NCI-H2171 (cell line): ENCODE measurements at places on chromosomes 7 and 10.

GRCh38 chr10:15426115-15426514 lies 55.0 kb upstream of the FAM171A1 start:
- no peak for DNase-seq

GRCh38 chr10:117432866-117433265 lies 57.6 kb upstream of the PDZD8 start:
- no peak for DNase-seq

DNA sequence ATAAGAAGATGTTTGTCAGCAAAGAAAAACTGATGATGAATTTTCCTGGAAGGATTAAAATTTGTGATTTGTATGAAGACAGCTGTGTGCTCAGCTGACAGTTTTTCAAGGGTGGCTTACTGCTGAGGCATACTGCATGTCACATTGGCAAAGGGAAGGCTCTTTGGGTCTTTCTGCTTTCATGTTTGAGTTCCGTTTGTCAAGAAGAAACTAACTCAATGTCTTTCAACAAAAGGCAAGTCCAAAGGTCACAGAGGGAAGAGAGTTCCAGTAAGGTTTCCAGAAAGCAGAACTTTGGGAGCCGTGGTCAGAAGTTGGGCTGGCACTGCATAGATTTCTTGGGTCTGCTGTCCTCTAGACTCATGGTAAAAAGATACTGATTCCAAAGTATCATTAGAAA lies 16.9 kb downstream of the DYDC2 start:
- DNase-seq = no peak

DNA sequence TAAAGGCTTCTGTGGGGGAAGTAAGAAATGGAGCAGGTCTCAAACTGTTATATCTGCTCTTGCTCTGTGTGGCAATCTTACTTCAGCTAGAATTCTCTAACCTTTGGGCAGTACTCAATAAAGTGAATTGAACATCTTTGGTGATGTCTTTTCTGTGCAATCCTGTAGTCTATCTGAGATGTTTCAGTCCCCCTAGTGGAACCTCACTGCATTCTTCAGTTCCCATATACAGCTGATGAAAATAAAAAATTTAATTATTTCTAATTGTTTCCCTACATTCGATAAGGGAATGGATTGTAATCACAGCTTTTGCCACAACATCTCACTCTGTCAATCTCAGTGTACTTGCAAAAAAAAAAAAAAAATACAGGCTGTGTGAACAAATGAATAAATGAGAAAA lies 522.6 kb downstream of the DNAJB9 start:
- DNase-seq = no peak

DNA sequence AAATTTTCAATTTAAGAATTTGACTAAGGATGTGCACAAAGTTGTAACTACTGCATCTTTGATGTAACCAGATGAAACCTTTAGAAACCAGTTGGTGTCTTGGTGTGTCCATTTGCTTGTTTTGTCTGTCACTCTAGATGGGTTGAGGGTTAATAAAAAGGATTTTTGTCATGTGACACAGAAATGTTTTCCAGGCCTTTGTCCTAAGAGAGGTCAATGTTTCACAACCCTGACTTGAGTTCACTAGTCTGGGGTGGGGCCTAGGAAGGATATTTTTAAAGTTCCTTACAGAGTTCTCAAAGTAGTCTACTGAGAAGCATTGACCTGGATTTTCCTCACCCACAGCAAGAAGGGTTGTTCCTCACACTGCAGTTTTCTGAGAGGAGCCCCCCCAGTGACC lies 90.3 kb downstream of the HERPUD2 start:
- no peak for DNase-seq

DNA sequence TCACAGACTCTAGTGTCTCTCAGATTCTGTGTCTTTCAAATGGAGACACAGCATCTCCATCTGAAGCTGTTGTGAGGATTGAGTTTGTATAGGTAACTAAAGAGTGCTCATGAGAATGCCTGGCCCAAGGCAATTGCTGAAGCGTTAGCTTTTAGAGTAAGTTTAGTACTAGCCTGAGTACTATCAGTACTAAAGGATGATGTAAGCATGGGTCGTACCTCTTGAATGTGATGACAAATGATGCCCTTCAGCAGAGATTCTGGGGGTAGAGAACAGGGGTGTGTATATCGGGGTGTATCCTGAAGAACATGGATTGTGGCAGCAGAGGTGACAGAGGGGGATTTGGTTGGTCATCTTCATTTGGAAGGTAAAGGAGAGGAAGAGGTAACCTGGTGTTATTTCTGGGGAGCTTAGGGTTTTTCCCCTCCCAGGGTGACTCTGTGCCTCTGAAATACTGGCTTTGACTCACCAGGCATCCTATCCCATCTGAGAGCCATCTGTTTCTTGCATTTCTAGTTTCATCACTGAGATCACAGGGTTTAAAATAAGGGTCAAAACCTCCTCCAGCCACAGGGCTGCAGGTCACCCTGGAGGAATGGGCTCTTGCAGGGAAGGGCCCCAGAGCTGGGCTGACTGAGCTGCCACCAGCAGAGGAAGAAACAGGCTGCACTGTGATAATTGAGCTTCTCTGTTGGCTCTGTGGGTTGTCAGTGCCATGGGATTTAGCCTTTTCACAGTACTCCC lies 756.0 kb downstream of the KCNMA1 start:
- no peak for DNase-seq

DNA sequence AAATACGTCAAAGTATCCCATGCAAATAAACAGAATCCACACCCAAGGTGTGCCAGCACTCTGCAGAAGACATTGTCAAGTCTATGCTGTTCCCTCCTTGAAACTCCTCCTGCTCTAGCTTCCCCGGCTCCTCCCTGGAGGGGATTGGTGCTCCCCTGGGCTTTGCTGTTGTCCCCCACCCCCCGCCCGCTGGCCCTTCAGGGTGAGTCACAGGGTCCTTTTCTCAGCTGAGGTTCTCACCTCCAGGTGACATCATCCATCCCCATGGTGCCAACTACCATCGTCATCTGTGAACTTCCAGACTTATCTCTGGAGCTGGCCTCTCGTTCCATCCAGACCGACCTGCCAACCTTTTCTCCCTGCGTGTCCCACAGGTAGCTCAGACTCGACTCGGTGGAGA lies 77.0 kb downstream of the ITIH5 start:
- DNase-seq = no peak

DNA sequence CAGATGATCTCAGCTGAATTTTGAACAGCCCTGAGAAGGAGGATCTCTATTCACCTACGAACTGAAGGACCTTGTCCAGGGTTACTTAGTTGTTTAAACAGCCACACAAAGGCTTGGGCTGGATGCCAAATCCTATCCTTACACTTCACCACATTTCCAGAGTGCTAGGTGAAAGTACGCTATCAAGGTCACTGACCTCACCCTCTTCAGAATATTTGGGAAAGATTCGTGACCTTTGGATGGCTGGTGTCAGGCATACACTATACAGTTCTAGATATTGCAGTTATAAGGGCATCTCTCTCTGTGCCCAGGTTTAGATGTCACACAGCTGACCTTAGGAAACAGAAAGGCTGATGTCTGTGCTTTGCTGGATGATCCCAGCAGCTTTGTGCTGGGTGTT lies 61.2 kb upstream of the ABLIM1 start:
- no peak for DNase-seq

GRCh38 chr10:6416892-6417512 lies 163.1 kb downstream of the PRKCQ start:
- DNase-seq = no peak

GRCh38 chr10:102555781-102556328 lies 52.1 kb downstream of the SUFU start:
- DNase-seq = no peak

- no peak for DNase-seq
Observed at GRCh38 chr10:86824151-86824550, 67.7 kb downstream of the BMPR1A start.

DNA sequence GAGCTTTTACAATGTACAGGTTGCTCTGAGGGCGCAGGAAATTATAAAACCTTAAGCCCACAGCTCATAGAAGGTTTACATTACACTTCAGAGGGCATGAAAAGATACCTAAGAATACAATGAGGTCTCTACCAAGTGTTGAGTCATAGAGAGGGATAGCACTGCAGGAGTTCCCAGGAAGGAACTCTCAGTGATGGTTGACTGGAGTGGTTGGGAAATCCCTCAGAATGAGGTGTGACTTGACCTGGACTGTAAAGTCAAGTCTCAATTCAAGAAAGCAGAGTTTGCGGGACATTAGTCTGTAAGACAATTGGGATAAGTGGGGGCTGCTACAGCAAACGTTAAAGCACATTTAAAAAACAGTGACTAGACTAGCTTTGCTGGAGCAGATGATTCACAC lies 21.9 kb downstream of the TNKS2 start:
- DNase-seq = no peak

DNA sequence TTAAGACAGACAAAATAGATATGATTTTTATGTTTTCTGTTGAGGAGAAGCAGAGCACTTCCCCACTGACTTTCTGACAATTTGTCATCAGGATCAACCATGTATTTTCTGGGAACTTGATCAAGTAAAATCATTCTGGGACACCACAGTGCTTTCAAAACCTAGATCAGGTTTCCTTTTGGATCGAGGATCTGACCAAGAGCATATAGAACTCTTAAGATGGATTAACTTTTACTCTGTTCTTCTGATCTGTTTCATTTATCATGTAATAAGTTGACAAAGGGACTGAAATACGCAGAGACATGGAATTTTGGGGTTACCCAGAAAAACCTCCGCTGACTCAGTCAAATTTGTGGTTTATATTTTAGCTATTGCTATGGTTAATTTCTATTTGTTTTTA lies 136.0 kb upstream of the WNT16 start:
- no peak for DNase-seq

- no peak for DNase-seq
Observed at GRCh38 chr7:139041378-139042085, 5.7 kb upstream of the ZC3HAV1L start.

DNA sequence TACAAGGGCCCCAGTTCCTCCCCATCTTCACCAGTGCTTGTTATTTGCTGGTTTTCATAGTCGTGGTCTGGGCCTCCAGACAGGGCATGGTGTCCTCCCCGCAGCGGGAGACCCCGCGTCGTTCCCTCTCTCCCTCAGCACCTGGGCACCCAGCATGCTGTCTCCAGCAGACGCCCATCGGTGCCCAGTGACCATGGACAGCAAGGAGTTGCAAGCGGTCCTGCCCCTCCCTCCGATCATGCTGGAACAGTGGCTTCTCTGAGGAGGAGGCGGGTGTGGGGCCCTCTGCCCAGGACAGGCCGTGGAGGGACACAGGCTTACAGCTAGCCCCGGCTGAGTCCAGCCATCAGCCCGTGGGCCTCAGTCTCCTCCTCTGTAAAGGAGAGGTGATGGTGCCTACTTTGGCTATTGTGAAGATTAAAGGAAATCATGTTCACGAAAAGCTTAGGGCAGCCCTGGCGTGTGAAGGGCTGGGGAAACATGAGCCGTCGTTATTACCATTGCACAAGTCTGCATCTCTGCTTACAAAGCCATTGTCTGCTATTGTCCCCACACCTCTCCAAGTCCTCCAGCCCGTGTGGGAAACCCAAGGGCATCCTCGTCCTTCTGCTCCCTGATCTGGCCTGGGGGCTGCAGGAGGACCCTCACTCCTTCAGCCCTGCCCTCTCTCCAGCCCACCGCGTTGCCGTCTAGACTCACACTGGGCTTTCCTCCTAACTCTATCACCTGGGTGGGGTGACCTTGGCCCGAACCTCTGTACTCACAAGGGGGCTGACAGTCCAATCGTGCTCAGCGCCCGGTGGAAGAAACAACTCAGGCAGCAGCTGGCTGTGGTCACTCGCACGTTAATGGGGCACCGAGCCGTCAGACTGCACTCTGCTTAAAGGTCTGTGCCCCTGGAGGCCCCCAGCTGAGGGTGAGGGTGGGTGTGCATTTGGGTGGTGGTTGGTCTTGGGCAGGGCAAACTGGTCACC lies 29.9 kb downstream of the EN2 start:
- DNase-seq = no peak

DNA sequence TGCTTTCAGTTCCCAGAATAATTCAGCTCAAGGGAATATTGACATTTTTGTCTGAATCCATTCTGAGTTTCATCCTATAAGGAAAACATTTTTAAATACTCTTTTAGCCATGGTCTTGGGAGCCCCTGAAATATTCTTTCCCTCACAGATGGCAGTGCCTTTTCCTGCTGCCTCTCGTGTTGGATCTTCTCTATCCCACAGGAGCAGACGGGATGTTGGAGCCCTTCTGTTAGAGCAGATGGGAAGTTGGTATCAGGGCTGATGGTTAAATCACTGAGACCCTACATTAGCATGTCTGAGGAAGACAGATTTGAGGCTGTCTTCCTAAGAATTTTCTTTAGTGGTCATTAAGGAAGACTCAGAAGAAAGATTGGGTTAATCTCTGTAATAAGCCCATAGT lies 737.8 kb downstream of the LRMDA start:
- no peak for DNase-seq

- no peak for DNase-seq
Observed at GRCh38 chr7:98833022-98833421, 36.8 kb downstream of the TMEM130 start.

- DNase-seq = no peak
Observed at GRCh38 chr10:56135828-56136227, 225.2 kb downstream of the ZWINT start.

GRCh38 chr10:126595160-126595559 lies 75.3 kb downstream of the C10orf90 start:
- no peak for DNase-seq

DNA sequence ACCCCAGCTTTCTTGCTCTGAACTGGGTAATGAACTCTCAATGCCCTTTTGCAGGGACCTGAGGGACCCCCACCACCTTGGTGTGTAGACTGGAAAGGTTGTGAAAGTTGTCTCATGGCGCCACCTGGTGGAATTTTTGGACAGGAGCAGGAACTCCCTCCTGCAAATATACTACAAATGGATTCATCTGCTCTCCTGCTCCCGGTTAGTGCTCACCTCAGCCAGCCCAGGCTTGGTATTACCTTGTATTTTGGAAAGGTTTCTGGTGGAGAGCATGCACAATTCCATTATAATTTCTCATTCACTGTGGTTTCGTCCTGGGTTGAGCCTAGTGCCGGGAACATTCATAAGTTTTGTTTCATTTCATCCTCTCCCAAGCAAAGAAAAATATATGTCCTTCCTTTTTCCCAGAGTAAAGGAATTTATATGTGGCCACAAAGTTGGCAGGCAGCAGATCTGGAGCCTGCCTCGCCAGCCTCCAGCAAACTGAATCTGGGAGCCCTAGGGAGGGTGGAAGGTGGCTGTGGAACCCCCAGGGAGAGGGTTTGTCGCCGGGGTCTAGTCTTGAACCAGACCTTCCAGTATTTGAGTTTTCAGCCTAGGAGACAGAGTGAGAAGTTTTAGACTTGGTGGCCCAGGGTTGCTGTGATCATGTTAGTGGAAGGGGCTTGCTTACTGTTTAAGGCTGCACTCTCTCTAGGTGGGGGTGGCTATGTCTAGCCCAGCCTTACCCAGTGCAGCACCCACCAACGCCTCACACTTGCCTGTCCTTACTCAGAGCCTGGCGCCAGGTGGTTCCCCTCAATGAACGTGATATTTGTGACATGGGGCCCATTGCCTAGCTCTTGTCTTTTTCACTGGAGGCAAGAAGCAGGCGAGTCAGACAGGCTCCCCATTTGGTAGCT lies 9.5 kb downstream of the FAM241B start:
- peak; percentile 17 for DNase-seq

DNA sequence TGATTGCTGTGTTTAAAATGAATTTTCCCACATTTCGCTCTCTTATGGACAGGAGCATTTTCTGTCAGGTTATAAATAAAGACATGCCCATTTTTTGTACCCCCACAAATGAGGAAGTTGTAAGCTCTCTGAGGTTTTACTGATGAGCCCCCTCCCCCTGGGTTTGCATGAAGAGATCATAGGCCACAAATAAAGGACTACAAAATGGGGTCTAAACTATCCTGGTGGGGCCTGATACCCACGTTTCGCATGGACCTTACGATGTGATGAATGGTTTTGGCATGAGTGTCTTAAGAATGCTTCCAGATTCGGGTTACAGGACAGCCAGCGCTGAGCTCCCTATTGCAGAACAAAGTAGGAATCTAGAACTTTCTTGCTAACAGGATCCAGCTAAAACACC lies 5.8 kb downstream of the IKZF1 start:
- no peak for DNase-seq
